SJSA1 (cell line): ENCODE measurements at places on chromosomes 6 and 20. TPM values are rescaled to one million over a fixed set of nuclear protein-coding genes. Genes with fewer than 3 reads are reported as not detected.
A peak's percentile ranks its signal among the peaks of the same experiment; 100 is the strongest.

- no peaks in the 10 kb centered on the region for H3K4me1 ChIP-seq
- H3K36me3 ChIP-seq = no peaks in the 10 kb centered on the region
- no peak overlapping the region for H3K27ac ChIP-seq
- H3K27me3 ChIP-seq = no peaks in the 10 kb centered on the region
- H3K4me3 ChIP-seq = no peak overlapping the region
These were observed 554.8 kb downstream of the TBC1D32 start for GRCh38 chr6:120779441-120779840.

Gene RFX6
- not detected in 2 replicates for total RNA-seq

DNA sequence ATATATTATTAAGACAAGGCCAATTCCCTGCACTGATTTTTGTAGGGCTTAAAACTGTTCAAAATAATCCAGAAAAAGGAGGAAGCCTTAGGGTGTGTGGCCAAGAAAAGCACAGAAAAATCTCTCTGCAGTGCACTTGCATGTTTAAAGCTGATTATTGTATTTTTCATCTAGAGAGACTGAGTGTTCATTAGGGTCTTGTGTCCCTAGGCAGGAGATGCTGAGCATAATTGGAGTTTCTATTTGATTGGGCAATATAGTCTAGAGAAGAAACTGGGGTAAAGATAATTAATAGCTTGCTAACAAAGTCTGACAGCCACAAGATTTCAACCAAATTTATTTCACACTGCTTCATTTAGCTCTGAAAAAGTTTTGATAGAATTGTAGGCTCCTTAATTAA lies 2.4 kb downstream of the FLRT3 start:
- no peaks in the 10 kb centered on the region for H3K36me3 ChIP-seq
- no peaks in the 10 kb centered on the region; the same call in 1 of the 2 replicates for H3K4me1 ChIP-seq
- H3K4me3 ChIP-seq = no peak overlapping the region
- no peak overlapping the region for H3K27ac ChIP-seq
- DNase-seq = no peak

Gene ZSCAN31
- 17.9 and 67.4 TPM in 2 replicates for total RNA-seq

- no peak overlapping the region for H3K4me3 ChIP-seq
- peaks cover 8% of the 10 kb centered on the region for H3K4me1 ChIP-seq
- no peaks in the 10 kb centered on the region for H3K27me3 ChIP-seq
These were observed 441.9 kb downstream of the CD109 start for GRCh38 chr6:74137911-74138310.

Gene PRSS16
- not detected in 2 replicates for total RNA-seq

DNA sequence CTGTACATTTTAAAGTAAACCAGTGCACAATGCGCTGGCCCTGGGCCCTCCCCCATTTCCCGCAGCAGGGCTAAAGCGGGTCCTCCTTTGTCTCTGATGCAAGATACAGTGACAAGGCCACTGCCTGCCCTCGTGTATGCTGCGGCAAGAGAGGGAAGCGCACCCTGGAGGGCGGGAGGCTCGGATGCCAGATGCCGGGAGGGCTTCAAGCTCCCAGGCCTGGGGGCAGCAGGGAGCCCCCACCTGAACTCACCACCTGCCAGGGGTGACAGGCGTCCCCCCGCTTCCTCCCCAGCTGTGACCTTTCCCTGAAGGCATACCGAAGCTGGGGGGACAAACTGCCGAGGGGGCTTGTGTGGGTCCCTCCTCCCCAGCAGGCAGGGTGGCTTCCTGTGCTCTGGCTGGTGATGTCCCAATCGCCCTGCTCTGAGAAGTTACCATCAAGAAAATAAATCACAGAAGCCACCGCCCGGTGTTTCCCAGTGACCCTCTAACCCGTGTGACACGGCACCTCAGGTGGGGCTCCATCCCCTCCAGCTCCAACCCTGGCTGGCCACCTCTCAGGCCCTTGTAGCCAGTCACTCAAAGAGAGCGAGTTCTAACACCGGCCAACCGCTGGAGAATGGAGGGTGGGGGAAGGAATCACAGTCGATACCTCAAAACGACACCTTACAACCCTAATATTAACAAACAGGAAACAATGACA lies 203.3 kb downstream of the PREX1 start:
- H3K4me1 ChIP-seq = peaks cover 25% of the 10 kb centered on the region
- H3K27me3 ChIP-seq = no peaks in the 10 kb centered on the region
- H3K4me3 ChIP-seq = no peak overlapping the region
- peaks cover 7% of the 10 kb centered on the region for H3K36me3 ChIP-seq
- DNase-seq = no peak

Gene CDSN
- not detected in 2 replicates for total RNA-seq

Gene VIP
- 0.06 and 0.26 TPM in 2 replicates for total RNA-seq

- no peak overlapping the region for H3K27ac ChIP-seq
- no peak for DNase-seq
- no peak overlapping the region for H3K4me3 ChIP-seq
- no peaks in the 10 kb centered on the region for H3K36me3 ChIP-seq
- no peaks in the 10 kb centered on the region for H3K4me1 ChIP-seq
These were observed 30.0 kb upstream of the KIF6 start for GRCh38 chr6:39755231-39755630.

Gene PRDM13
- total RNA-seq = not detected in 2 replicates

- peaks cover 41% of the 10 kb centered on the region for H3K27me3 ChIP-seq
- peaks cover 22% of the 10 kb centered on the region for H3K4me1 ChIP-seq
- no peak overlapping the region for H3K27ac ChIP-seq
- no peaks in the 10 kb centered on the region for H3K36me3 ChIP-seq
- no peak overlapping the region for H3K4me3 ChIP-seq
These were observed 32.6 kb downstream of the NTSR1 start for GRCh38 chr20:62741191-62741691.

- no peaks in the 10 kb centered on the region for H3K4me1 ChIP-seq
- H3K36me3 ChIP-seq = no peaks in the 10 kb centered on the region
- 0 out of 2 replicates have a peak, but pooled peaks cover 2% of the 10 kb centered on the region for H3K27me3 ChIP-seq
- no peak for DNase-seq
- no peak overlapping the region for H3K27ac ChIP-seq
These were observed 49.4 kb downstream of the HLA-C start for GRCh38 chr6:31222496-31222895.

- no peaks in the 10 kb centered on the region for H3K4me1 ChIP-seq
- H3K27ac ChIP-seq = no peak overlapping the region
- H3K36me3 ChIP-seq = no peaks in the 10 kb centered on the region
- no peak for DNase-seq
- no peaks in the 10 kb centered on the region for H3K27me3 ChIP-seq
These were observed 533.6 kb downstream of the HAO1 start for GRCh38 chr20:7406671-7407070.

Gene ULBP1
- 0.03 TPM in 1 of 2 replicates, not detected in the other for total RNA-seq

- DNase-seq = peak; percentile 31
- no peaks in the 10 kb centered on the region for H3K4me1 ChIP-seq
- H3K27me3 ChIP-seq = no peaks in the 10 kb centered on the region
These were observed 94.3 kb downstream of the JPH2 start for GRCh38 chr20:44092551-44093248.

DNA sequence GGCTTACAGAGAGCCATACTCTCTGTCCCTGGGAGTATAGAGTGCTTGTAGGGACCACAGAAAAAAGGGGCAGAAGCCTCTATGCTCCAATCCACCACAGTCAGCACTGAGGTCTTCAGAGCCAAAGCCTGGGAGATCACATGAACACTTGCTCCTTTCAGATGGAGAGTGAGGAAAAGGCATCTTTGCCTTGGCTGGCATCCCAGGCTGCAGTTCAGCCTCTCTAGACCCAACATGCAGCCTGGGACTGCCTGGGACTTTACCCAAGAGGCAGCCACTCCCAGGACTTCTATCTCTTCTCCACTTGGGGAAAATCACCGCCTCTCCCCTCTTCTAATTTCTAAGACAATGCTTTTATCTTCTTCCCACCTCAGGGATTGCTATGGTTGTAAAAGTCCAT lies 46.5 kb upstream of the MYLIP start:
- H3K27me3 ChIP-seq = peaks cover 3% of the 10 kb centered on the region; the same call in 1 of the 2 replicates
- no peak overlapping the region for H3K27ac ChIP-seq
- no peaks in the 10 kb centered on the region for H3K4me1 ChIP-seq
- no peak for DNase-seq

Gene COL20A1
- total RNA-seq = not detected in 2 replicates

Gene BPIFB2
- not detected in 2 replicates for total RNA-seq

DNA sequence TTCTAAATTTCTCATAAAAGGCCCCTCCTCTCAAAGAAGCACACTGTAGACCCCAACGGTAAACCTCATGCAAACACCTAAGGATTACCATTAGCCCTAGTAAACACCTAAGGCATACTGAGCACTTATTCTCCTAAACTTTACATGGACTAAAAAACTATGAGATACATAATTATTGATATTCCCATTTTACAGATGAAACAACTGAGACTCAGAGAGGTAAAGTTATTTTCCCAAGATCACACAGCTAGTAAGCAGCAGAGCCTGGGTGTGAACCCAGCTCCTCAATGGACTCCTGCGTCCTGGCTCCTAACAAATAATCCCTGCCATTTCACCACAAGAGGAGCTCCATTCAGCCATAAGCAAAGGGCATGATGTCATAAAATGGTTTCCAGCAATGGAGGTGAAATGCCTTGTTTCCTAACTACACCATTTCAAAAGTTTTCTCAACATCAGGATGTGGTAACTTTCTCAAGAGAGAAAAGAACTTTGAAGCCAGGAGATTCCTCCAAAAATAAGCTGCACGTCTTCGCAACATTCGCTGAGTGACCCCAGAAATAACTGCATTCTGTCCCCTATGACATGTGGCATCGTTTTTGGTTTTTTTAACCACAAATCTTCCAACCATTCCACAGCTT lies 4.1 kb downstream of the ATP9A start:
- DNase-seq = no peak
- no peak overlapping the region for H3K4me3 ChIP-seq
- peaks cover 30% of the 10 kb centered on the region for H3K4me1 ChIP-seq
- H3K27ac ChIP-seq = no peak overlapping the region
- no peaks in the 10 kb centered on the region for H3K36me3 ChIP-seq
- H3K27me3 ChIP-seq = no peaks in the 10 kb centered on the region
